Upper lobe of right lung (tissue), 1 donor: ENCODE measurements at places on chromosomes 7 and 10. TPM values are rescaled to one million over a fixed set of nuclear protein-coding genes. Genes with fewer than 3 reads are reported as not detected.

GRCh38 chr7:150957133-150958020 lies 20.7 kb downstream of the KCNH2 start:
- no peaks in the 10 kb centered on the region for H3K36me3 ChIP-seq
- no peak overlapping the region for H3K27ac ChIP-seq
- no peak overlapping the region for H3K4me3 ChIP-seq

- H3K4me3 ChIP-seq, result no peak overlapping the region
- H3K4me1 ChIP-seq, result no peaks in the 10 kb centered on the region
- no peaks in the 10 kb centered on the region for H3K36me3 ChIP-seq
- no peak for DNase-seq
- no peaks in the 10 kb centered on the region for H3K27me3 ChIP-seq
Observed at GRCh38 chr7:13049946-13050345, 362.5 kb downstream of the ARL4A start.

DNA sequence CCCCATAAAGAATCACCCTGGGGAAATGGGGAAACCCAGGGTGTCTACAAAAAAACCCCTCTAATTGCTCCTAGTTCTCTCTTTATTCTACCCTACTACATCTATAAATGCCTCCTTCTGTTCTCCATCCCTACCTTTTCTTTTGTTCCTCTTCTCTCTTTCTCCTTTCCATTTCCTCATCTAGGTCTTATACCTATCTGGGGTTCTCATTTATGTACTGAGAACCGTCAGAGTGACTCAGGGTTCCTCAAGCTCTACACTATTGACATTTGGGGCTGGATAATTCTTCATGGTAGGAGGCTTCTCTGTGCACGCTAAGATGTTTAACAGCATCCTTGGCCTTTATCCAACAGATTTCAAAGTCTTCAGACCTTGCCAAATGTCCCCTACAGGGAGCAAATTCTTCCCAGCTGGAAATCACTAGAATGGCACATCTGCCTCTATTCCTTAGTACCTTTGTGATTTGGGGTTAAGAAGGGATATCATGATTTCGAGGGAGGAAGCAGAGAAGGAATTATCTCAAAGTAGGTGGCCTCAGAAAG lies 137.4 kb upstream of the PTN start:
- H3K36me3 ChIP-seq, result no peaks in the 10 kb centered on the region
- no peaks in the 10 kb centered on the region for H3K4me1 ChIP-seq
- no peak for DNase-seq
- H3K27me3 ChIP-seq, result no peaks in the 10 kb centered on the region
- no peak overlapping the region for H3K27ac ChIP-seq
- H3K4me3 ChIP-seq, result no peak overlapping the region

DNA sequence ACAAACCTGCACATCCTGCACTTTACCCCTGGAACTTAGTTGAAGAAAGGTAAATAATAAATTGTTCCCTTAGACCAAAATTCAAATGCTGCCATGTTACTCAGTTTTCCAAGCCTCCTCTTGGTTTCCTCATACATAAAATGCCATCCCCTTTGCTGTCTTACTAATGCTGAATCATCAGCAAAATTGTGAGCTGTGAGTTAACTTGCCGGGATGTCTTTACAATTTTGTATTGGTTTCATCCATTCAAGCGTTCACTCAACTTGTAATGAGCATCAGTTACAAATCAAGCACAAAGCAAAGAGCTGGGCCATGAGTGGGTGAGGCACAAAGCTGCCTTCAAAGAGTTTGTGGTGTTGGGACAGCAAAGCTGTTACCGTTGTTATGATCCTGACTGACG lies 395.8 kb upstream of the ZMIZ1 start:
- H3K4me3 ChIP-seq, result no peak overlapping the region
- no peak overlapping the region for H3K27ac ChIP-seq
- no peaks in the 10 kb centered on the region for H3K4me1 ChIP-seq
- H3K27me3 ChIP-seq, result no peaks in the 10 kb centered on the region
- H3K36me3 ChIP-seq, result no peaks in the 10 kb centered on the region

GRCh38 chr7:27746978-27747377 lies 7.0 kb downstream of the TAX1BP1 start:
- no peak overlapping the region for H3K27ac ChIP-seq
- H3K4me3 ChIP-seq, result no peak overlapping the region
- no peaks in the 10 kb centered on the region for H3K27me3 ChIP-seq
- H3K36me3 ChIP-seq, result peaks cover 35% of the 10 kb centered on the region
- DNase-seq, result no peak

- DNase-seq, result no peak
- H3K27me3 ChIP-seq, result no peaks in the 10 kb centered on the region
- no peak overlapping the region for H3K27ac ChIP-seq
- no peak overlapping the region for H3K4me3 ChIP-seq
Observed at GRCh38 chr7:100884736-100885439, 4.6 kb downstream of the UFSP1 start.

GRCh38 chr7:35658606-35659201 lies 36.2 kb downstream of the HERPUD2 start:
- no peaks in the 10 kb centered on the region for H3K4me1 ChIP-seq
- peak overlapping the region; percentile 12 for H3K27ac ChIP-seq
- no peak overlapping the region for H3K4me3 ChIP-seq
- no peak for DNase-seq
- no peaks in the 10 kb centered on the region for H3K27me3 ChIP-seq
- peaks cover 5% of the 10 kb centered on the region for H3K36me3 ChIP-seq

- H3K4me3 ChIP-seq, result no peak overlapping the region
- no peaks in the 10 kb centered on the region for H3K27me3 ChIP-seq
- H3K36me3 ChIP-seq, result no peaks in the 10 kb centered on the region
- H3K27ac ChIP-seq, result no peak overlapping the region
- peaks cover 6% of the 10 kb centered on the region for H3K4me1 ChIP-seq
- DNase-seq, result no peak
Observed at GRCh38 chr10:89379103-89379502, 1.2 kb downstream of the IFIT1B start.

DNA sequence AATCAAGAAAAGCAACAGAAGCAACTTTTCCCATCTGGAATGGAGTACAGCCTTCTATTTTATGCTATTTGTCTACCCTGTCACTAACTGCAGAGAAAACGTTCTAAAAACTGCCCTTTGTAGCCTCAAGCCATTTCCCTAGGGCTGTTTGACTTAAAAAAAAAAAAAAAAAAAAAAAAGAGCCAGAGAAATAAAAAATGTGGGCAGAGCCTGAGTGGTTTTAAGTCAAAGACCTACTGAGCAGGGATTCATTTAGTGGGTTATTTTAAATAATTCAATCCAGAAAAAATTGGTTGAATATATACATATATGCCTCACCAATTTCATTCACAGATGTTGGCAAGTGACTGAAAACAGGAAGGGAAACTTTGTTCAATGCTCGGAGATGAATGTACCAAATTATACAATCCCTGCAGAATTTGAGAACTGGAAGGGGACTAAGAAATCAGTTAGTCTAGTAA lies 75.2 kb downstream of the PPP1R3C start:
- no peaks in the 10 kb centered on the region for H3K27me3 ChIP-seq
- H3K4me1 ChIP-seq, result no peaks in the 10 kb centered on the region
- DNase-seq, result no peak
- H3K4me3 ChIP-seq, result no peak overlapping the region

- no peak overlapping the region for H3K27ac ChIP-seq
- DNase-seq, result no peak
- H3K4me3 ChIP-seq, result no peak overlapping the region
- no peaks in the 10 kb centered on the region for H3K4me1 ChIP-seq
- no peaks in the 10 kb centered on the region for H3K36me3 ChIP-seq
- no peaks in the 10 kb centered on the region for H3K27me3 ChIP-seq
Observed at GRCh38 chr10:101441541-101442455, 87.8 kb downstream of the BTRC start.

DNA sequence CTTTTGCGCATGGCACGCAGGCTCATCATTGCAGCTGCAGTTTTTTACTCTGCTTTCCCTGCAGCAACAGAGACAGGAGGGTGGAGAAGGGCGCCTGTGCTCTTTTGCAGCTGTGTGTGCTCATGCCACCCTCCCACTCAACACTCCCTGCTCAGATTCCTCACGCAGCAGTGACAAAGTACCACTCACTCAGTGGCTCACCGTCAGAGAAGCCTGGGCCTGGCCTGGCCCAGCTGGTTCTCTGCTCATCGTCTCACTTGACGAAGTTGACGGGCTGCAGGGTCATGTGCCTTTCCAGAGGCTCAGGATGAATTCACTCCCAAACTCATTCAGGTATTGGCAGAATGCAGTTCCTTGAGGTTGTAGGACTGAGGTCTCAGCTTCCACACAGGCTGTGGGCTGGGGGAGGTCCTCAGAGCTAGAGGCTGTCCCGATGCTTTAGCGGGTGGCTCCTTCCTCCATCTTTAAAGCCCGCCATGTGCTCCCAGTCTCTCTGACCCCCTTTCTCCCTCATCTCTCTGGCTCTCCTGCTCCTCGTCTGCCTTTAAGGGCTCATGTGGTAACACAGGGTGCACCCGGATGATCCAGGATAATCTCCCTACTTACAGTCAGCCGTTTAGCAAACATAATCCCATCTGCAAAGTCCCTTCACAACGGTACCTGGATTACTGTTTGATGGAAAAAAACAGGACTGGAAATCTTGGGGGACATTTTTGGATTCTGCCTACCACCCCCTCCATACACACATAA lies 25.8 kb downstream of the PTPRE start:
- H3K27ac ChIP-seq, result no peak overlapping the region
- DNase-seq, result no peak
- H3K4me1 ChIP-seq, result peaks cover 11% of the 10 kb centered on the region

The LIPN gene
- total RNA-seq, result 1.0 TPM

The CC2D2B gene
- total RNA-seq, result 2.8 TPM

The HOXA11 gene
- not detected for total RNA-seq
